Stimulated activated CD8-positive, alpha-beta memory T cell treated with anti-CD3 and anti-CD28 coated beads, Interleukin-15, amount 100 ng/mL, for 48 hours (primary cell): ENCODE measurements at places on chromosomes 6 and 20.

DNA sequence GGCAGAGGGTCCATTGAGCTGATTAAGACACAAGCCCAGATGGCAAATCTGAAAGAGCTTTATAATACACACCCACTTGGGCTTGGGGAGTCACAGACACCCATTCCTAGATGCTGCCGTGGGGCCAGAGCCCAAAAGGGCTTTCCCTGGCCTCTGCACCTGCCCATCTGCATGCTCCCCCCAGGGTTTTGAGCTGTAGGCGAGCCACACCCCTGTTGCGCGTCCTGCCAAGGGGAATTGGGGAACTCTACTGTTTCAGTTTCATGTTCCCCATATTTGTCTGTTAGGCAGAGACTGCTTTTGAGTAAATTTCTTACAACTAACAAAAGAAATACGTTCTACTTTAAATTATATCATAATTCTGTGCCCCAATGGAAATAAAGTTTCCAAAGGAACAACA, 52.9 kb upstream of the FNDC1 start:
- no peak for DNase-seq

DNA sequence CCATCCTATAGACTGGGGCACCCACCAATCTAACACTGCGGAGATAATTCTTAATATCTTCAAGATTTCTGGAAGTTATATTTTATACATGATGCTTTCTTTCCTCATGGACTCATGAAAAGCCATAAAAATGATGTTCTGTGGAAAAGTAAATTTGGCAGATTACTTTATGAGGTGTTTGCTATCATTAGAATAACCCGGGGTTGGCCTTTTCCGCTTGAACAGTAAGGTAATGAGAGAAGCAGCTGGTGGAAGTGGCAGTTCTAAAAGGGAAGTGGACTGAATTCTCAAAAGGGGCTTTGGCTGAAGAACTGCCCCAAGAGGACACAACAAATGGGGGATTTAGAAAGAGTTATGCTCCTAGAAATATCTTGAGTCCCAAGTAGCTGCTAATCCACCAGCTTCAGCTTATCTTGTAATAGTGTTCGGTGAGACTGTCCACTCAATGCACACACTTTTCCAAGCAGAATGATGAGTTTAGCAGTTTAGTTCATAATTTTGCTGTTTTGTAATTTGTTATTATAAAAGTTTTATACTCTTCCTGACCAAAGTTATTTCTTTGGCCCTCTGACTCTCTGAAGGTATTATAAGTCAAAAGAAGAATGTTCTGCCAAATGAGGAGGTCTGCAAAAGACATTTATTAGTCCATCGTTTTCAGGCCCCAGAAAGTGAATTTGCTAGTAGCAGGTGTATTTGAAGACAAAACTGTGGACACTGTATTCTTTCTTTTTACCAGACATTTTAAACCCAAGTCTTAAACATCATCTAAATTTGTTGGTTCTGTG, 2.9 kb downstream of the ISM1 start:
- DNase-seq = no peak

DNA sequence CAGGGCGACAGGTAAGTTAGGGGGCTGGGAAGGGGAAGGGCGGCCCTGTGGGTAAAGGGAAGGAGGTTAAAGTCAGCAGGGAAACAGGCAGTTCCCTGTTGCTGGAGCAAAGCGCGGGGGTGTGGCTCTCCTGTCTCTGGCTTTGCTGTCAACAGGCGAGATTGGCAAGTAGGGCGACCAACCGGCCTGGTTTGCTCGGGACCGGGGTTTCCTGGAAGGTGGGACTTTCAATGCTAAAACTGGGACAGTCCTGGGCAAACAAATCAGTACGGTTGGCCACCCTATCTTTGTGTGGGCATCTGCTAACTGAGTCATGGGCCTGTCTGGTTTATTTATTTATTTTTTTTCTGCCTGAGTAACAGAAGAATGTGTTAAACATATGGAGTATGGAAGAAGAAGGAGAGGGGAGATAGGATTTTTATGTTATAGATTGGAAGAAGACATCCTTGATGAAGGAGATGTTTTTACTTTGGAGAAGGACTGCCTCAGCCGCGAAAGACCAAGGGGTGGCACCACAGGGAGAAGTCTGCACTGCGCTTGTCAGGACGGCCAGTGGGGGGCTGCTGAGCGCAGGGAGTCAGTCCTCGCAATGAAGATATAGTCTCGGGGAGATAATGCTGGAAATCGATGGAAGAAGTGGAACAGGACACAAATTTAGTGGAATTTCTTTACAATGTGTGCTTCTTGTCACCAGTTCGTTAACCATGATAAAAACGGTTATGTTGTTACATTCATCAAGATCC, 43.4 kb upstream of the ESR1 start:
- DNase-seq = no peak

GRCh38 chr6:138440296-138440695, 36.3 kb downstream of the HEBP2 start:
- DNase-seq = no peak

DNA sequence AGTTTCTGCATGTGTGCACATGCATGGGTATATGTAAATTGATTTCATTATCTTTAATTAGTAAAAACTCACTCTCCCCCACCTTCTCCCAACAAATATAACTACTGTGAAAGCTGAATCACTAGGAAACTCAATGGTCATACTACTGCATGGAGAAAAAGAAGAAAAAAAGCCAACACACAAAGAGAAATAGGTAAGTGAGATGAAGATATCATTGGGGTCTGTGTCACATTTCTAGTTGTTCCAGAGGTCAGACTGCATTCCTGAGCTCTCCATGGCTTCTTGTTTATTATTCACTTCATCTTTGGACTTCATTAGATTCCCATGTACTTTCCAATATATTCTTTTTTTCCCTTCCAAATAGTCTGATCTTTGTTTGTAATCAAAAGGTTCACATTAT, 98.2 kb downstream of the PTPRK start:
- DNase-seq = no peak

GRCh38 chr20:36128463-36129159, 25.9 kb upstream of the EPB41L1 start:
- no peak for DNase-seq

GRCh38 chr6:150382171-150382570, 13.4 kb downstream of the IYD start:
- no peak for DNase-seq

DNA sequence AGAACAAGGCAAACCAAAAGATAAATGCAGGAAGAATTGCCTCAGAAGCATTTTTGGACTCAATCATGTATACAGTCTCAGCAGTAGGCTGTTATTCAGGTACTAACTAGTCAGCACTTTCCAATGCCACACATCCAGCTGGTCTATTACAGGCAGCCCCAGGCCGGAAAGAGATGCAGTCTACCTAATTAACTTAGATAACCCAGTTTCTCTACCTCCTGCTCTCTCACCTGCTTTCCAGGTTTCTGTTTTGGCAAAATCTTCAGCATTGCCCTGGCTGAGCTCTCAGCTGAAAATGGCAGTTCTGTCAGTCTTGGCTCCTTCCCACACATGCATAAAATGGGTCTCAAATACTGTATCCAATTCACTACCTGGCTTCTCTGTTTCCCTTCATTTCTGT, 101.3 kb upstream of the UFL1 start:
- no peak for DNase-seq

DNA sequence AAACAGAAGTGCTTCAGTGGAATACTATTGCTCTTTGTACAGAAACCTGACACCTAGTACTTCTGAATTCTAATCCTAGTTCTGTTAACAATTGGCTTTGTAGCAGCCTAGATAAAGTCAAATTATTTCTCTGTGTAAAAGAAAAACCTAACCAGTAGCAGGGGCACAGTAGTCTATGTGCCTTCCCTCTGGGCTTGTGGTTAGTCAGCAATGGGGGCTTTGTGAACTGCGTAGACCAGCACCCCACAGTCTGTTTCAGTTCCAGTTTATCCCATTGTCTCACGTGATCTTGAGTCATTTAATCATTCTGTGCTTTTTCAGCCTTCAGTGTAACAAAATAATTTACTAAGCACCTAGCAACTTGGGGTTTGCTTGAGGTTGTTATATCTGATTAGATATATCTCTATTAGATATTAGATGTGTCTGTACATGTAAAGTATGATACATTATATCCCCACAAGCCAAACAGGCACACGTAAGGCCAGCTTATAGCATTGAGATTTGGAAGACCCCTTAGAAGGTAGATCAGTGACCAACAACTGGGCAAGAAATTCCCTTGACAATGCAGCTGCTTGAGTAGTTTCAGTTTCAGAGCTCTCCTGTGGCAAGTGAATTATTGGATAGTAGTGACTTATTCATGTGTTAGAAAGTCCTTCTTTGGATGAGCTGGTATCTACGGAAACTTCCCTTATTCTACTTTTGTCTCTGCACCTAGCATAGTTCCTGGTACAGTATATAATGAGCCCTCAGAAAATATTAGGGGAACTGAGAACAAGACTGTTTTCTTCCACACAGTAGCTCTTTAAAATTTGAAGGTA, 27.9 kb upstream of the CCR6 start:
- no peak for DNase-seq

DNA sequence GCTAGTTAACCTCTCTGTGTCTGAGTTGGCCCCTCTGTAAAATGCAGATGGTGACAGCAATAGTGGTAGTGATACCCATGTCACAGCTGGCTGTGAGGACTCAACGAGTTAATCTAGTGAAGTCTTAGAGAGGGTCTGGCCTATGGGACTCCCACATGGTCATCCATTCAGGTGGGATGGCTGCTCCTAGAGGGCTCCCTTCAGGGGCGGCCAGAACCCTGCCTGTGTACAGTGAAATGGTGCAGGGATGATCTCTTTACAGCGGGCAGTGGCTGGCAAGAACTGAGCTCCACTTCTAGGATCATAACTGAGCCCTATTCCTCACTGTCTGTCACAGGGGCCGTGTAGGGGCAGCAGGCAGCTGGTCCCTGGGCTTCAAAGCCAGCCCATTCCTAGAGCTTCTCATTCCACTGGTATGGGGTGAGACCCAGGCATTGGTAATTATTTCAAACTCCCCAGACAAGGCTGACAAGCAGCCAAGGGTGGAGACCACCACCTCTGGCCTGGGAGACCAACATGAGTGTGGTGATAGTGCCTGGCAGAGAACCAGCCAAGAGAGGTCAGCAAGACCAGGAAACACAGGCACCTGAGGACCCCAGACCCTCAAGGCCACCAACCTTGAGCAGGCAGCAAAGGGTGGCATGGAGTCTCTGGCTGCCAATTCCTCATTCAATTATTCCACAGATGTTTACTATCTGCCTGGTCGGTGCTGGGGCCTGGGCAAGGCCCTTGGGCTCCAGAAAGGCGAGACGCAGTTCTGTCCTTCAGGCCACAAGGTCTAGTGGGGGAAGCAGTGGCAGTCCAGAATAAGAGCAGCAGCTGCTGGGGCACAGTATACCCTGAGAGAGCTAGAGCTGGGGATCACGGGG, 103.4 kb downstream of the MRPL14 start:
- no peak for DNase-seq

GRCh38 chr6:98905759-98906158, 42.0 kb downstream of the FBXL4 start:
- DNase-seq = no peak

GRCh38 chr20:9186396-9186795, 117.5 kb downstream of the PLCB4 start:
- DNase-seq = no peak

GRCh38 chr6:96186516-96187195, 170.9 kb downstream of the FUT9 start:
- no peak for DNase-seq

GRCh38 chr20:6651561-6651960, 115.9 kb upstream of the BMP2 start:
- DNase-seq = no peak

DNA sequence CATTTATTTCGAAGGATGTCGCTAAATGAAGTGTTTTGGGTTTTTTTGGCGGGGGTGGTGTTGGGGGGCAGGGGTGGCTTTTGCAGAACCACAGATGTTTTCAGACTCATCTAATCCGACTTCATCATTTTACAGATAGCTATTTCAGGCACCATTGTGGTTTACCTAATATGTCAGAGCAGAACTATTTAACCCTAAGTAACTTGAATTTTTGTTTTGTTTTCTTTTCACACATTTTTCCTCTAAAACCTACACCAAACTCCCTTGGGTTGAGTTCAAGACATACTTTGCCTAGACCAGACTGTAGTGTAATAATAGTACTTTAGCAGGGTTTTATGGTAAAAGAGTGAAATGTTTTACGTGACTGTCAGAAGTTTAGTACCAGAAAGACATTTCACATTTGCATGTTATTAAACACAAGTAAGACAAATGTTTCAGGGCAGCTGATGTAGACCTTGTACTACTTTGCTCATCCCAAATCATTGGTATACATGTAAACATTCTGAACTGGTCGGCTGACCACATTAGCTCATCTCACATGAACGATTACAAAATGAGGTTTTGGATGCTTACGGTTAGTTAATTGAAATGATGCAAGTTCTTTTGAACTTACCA, 37.7 kb downstream of the MAP3K4 start:
- DNase-seq = no peak

- no peak for DNase-seq
Measured at GRCh38 chr6:30997301-30997700, 13.0 kb upstream of the MUC22 start.

GRCh38 chr20:13142143-13142542, 78.9 kb upstream of the ISM1 start:
- no peak for DNase-seq

- no peak for DNase-seq
Measured at GRCh38 chr20:20772497-20773085, 60.1 kb upstream of the RALGAPA2 start.

GRCh38 chr6:38975621-38976049, 72.9 kb upstream of the GLP1R start:
- DNase-seq = no peak

- no peak for DNase-seq
Measured at GRCh38 chr6:162306616-162307015, 420.9 kb downstream of the PRKN start.

DNA sequence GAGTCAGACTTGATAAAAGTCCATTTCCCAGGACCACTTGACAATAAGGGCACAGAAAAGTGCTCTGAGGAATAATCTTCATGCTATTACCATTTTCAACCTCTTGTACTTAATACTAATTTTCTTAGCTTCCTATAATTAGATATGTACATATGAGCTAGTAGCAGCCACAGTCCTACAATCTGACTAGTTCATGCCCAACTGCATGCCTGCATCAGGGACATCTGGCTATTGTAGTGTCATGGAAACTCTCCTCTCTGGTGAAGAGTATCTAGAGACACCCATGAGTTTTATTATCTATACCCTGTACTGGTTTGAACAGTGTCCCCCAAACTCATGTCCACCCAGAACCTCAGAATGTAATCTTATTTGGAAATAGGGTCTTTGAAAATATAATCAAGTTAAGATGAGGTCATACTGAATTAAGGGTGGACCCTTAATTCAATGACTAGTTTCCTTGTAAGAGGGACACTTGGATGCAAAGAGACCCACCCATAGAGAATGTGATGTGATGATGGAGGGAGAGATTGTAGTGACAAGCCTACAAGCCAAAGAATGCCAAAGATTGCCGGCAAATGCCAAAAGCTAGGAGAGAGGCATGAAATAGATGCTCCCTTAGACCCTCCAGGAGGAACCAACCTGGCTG, 13.9 kb upstream of the TRIM39 start:
- DNase-seq = no peak
